ENCODE measurements at places on chromosomes 3 and 15.

GRCh38 chr3:22704166-22704565, 499.0 kb upstream of the UBE2E2 start:
- no peak for DNase-seq

DNA sequence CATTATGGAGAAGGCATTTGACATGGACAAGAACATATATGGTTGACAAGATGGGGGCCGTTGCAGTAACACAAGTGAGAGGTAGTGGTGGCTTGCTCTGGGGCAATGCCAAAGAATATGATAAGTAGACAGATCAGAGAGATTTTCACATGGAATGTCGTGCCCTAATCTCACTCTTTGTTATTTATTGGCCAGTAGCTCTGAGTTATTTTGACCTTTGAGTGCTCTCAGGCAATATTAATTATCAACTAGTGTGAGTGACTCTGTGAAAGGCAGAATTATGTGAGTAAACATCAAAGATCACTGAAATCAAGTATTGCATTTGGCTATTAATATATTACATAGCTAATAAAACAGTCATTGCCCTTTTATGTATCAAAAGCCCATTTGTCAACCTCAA, 164.9 kb upstream of the ADAMTS9 start:
- DNase-seq: no peak

- no peak for DNase-seq
These were observed 148.6 kb downstream of the CNTN3 start for GRCh38 chr3:74465715-74466410.

GRCh38 chr3:33590541-33590940, 127.5 kb downstream of the CLASP2 start:
- DNase-seq: no peak

GRCh38 chr15:33398555-33398954, 87.8 kb downstream of the RYR3 start:
- no peak for DNase-seq

GRCh38 chr3:60613769-60614303, 637.4 kb downstream of the FHIT start:
- no peak for DNase-seq

- no peak for DNase-seq
These were observed 47.4 kb upstream of the MITF start for GRCh38 chr3:69691860-69692259.

DNA sequence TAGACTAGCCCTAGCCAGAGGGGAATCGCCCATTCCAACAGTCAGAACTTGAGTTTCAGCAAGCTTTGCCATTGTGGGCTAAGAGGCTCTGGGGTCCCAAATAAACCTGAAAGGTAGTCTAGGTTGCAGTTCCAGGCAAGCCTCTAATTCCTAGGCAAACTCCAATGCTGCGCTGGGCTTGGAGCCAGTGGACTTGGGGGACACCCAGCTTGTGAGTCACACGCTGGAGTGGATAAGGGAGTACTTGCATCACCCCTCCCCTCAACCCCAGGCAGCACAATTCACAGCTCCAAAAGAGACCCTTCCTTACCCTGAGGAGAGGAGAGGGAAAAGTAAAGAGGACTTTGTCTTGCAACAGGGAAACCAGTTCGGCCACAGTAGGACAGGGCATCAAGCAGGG, 105.2 kb upstream of the DPPA4 start:
- DNase-seq: no peak

DNA sequence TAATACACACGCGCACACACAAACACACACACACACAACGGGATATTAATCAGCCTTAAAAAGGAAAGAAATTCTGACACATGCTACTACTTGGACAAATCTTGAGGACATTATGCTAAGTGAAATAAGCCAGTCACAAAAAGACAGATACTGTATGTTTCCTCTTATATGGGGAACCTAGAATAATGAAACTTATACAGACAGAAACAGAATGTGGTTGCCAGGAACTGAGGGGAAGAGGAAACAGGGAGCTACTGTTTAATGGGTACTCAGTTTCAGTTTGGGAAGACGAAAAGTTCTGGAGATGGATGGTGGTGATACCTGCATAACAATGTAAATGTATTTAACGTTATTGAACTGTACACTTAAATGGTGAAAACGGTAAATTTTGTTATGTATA, 20.2 kb downstream of the ICE2 start:
- DNase-seq: no peak

GRCh38 chr3:193938613-193939012, 197.3 kb upstream of the HES1 start:
- DNase-seq: no peak

DNA sequence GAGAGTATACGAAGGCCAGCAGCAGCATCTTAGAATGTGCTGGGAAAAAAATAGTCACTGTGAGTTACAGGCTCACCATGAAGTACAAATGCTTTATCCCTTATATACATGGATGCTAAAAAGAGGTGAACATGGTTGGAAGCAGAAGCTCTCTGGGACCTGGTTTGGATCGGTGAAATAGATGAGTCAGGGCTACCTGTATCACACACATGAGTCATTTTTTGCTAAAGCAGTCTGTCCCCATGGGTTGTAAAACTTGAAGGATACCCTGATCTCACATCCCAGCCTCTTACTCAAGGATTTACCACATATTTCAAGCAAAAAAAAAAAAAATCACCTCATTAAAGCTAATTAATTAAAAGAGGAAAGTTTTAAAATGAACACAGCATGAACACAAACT, 6.9 kb upstream of the SERPINI2 start:
- DNase-seq: no peak

DNA sequence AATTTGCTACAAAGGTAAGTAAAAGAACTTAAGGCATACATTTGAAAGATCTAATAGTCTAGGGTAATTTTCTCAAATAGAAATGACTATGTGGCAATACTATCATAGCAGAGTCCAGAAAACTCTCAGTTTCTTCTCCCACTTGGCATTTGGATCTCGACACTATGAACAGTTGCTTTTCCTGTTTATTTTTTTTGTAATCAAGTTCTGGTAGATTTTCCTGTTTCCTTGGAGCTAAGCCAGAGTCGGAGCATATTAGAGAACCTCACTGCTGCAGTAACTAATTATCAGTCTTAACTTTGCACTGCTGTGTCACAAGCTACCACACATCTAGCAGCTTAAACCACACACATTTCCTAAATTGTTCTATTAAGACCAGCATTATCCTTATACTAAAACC, 44.9 kb upstream of the ZNF385D start:
- no peak for DNase-seq

- DNase-seq: no peak
These were observed 278.1 kb downstream of the ZPLD1 start for GRCh38 chr3:102712896-102713295.

DNA sequence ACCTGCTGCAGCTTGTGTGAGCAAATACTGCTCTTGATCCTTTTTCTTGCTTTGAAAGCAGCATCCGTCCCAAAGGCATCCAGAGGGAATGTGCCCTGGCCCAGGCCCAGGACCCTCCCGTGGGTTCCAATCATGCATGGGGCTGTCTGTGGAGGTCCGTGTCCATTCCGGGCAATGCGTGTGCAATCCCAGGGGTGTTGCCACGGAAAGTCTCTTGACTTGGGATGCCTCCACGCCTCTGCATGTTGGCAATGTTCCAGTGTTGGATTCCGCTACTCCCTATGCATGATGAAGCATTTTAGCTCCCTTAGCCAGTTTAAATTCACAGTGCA, 105.7 kb downstream of the SNRPN start:
- DNase-seq: no peak

DNA sequence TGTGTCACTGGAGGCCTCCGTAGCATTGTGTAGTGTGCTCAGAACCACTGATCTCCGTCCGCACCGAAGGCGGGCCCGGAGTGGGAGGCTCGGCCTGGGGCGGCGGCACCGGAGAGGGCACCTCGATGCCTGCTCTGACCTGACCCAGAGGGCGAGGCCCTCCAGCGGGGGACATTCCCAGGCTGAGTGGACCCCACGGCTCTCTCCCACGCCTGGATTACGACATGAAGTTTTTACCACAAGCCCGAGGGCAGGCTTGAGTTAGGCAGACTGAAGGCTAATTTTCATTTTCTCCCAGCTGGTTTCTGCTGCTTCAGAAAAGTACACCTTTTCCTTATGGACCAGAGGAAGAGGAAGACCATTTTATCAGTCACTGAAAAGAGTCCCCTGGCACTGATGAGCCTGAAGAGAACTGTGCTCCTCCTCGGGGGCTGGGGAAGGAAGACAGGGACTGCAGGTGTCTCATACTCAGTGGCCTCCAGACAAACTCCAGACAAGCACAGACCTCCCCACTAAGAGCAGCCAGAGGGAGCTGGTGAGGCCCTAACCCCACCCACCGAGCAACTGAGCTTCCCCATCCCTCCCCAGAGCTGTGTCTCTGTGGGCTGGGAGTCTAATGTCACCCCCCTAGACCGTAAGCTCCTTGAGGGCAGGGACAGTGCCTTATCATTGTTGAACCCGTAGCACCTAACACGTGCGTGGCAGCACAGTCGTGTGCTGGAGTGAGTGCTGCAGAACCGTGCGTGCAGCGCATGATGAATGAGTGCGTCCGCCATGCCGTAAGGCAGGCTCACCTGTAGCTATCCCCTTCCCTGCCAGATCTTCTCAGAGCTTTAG, 74.5 kb upstream of the BLM start:
- no peak for DNase-seq

DNA sequence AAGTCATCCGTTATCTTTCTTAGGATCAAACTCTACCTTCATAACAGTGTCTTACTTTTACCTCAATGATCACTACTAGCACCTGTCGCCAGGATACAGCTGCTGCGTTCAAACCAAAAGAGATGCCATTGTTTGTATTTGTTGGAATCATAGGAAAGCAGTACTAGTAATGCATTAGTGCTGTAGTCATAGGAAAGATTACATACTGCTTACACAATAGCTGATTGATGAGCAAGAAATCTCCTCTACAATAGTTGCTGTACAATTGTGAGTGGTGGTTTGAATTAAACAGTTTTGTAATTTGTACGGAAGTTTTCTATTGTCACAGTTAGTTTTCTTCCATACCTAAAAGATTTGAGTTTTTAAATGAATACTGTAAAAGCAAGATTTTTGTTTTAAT, 21.4 kb downstream of the ACAP2 start:
- DNase-seq: no peak

- no peak for DNase-seq
These were observed 116.9 kb downstream of the TP63 start for GRCh38 chr3:189748046-189748445.

- DNase-seq: no peak
These were observed 56.7 kb downstream of the PLS1 start for GRCh38 chr3:142652826-142653292.

DNA sequence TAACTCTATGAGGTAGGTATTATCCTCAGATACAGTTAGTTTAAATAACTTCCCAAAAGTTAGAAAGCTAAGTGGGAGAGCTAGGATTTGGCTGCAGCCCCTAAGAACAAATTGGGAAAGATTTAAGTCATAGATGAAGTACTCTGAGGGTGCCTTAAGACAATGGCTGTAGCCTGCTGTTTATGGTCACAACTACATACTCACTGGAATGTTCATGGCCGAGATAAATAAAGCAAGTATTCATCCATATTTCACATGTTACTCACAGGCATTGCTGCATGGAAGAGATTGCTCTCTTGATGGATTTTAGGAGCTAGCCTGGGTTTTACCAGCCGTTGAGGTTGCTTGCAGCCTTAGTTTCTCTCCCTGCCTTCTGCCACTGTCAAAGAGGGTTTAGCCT, 145.0 kb downstream of the CMSS1 start:
- DNase-seq: no peak

GRCh38 chr15:61379005-61379404, 149.9 kb upstream of the RORA start:
- DNase-seq: no peak

DNA sequence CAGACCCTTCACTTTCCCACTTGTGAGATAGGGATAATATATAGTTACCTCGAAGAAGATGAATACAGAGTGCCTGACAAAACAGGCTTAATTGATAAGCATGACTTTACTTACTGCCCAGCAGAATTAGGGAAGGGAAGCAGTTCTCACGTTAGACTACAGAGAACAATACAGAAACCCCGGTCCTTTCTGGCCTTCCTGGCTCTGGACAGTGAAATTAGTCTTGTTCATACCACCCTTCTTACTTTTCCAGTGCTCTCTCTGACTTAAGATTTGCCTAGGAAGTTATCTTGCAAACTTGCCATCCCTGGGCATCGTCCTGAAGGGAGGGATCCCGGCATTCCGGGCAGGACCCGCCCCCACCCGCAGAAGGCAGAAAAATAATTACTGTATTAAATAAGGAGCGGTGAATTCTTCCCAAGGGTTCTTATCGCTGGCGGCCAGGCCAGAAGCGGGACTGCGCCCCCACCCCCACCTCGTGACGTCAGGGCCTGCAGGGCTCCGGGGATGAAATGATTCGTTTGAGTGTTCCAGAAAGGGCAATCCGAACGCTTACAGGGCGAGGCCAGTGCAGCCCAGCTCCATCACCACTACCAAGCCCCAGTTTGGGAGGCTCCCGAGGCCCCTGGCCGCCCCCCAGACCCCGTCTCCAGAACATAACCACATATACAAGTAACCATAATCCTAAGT, 8.4 kb downstream of the SOX2 start:
- DNase-seq: no peak

DNA sequence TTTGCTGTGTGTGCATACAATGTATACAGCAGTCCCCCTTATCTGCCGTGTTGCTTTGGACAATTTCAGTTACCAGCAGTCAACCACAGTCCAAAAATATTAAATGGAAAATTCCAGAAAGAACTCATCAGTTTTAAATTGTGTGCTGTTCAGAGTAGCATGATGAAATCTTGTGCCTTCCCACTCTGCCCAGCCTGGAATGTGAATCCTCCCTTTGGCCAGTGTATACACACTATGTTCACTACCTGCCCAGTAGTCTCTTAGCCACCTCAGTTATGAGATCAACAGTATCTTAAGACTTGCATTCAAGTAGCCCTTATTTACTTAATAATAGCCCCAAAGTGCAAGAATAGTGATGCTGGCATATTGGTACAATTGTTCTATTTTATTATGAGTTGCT, 133.6 kb upstream of the ABHD17C start:
- DNase-seq: no peak

GRCh38 chr3:15795651-15796308, 2.0 kb downstream of the ANKRD28 start:
- DNase-seq: no peak

- no peak for DNase-seq
These were observed 47.9 kb downstream of the USP13 start for GRCh38 chr3:179700716-179701115.

DNA sequence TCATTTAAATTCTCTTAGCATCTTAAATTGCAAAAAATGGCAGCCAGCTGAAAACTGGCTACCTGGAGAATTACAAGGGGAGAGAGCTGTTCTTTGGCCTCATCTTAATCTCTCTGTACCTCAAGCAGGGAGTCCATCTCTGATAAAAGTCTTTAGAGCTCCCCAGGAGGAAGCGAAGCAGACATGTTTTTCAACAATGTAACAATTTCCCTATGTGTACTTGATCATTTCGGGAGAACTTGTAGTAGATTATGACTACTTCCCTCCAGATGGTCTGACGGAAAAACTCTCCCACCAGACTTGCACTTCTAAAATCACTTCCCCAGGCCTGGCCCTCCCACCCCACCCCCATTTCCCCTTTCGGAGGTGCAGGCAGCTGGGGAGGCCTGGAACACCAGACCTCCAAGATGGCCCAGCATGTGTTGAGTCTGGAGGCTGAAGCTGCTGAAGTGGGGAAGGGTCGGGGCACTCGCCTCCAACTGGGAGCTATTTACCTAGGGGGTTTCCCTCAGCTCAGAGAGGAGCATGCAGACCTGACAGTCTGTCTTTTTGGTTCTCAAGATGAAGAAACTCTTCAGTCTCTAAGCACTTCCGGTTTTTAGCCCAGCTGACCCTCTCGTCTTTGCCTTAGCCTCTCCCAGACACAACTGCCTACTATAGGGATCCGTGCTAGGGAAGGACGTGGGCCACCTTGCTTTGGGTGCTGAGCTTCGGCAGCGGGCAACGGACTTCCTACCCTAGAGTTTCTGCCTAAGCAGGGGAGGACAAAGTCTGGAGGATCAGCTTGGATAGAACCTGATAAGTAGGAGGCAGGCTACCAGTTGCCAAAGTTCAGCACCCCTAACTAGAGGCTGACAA, 164.0 kb upstream of the TBL1XR1 start:
- no peak for DNase-seq
